ENCODE measurements at places on chromosomes 11 and 22.

GRCh38 chr11:45530776-45531175, 134.6 kb downstream of the CHST1 start:
- DNase-seq = no peak

GRCh38 chr11:1238767-1239595, 16.1 kb downstream of the MUC5B start:
- no peak for DNase-seq

GRCh38 chr11:28257761-28258160, 149.6 kb downstream of the METTL15 start:
- no peak for DNase-seq

GRCh38 chr11:16612566-16613261, 125.7 kb upstream of the C11orf58 start:
- peak; percentile 60 for DNase-seq

DNA sequence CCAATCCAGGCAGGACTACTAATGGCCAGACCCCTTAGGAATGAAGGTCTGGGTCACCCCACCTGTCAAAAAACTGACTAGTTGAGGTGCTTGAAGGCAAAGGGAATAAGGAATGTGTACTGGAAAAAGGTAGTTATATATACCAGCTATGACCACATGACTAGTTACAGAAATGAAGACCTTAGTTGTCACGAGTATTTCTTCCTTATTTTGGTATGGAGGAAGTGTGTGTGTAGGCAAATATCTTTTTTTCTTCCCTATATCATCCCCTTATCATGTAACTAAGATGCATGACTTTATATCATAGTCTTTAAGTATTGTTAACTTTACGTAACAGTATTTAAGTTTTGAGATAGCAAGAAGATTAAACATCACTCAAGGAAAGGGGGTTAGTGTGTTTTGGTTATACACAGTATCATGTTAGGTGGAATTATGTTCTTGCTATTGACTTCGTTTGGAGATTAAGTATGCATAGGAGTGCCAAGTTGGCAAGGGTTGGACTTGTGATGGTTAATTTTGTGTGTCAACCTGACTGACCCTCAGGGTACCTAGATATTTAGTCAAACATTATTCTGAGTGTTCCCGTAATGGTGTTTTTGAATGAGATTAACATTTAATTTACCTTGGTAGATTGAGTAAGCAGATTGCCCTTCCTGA, 38.2 kb upstream of the NARS2 start:
- no peak for DNase-seq

GRCh38 chr11:9550191-9550628, 23.3 kb upstream of the WEE1 start:
- no peak for DNase-seq

- no peak for DNase-seq
Measured at GRCh38 chr11:14636119-14636518, 7.5 kb upstream of the PDE3B start.

- DNase-seq = peak; percentile 89
Measured at GRCh38 chr11:65625628-65626342, 10.2 kb downstream of the PCNX3 start.

- no peak for DNase-seq
Measured at GRCh38 chr11:2704356-2704755, 4.6 kb upstream of the KCNQ1OT1 start.

All from SK-N-SH (cell line).